ENCODE measurements at places on chromosomes 5 and 9. TPM values are rescaled to one million over a fixed set of nuclear protein-coding genes. Genes with fewer than 3 reads are reported as not detected.

DNA sequence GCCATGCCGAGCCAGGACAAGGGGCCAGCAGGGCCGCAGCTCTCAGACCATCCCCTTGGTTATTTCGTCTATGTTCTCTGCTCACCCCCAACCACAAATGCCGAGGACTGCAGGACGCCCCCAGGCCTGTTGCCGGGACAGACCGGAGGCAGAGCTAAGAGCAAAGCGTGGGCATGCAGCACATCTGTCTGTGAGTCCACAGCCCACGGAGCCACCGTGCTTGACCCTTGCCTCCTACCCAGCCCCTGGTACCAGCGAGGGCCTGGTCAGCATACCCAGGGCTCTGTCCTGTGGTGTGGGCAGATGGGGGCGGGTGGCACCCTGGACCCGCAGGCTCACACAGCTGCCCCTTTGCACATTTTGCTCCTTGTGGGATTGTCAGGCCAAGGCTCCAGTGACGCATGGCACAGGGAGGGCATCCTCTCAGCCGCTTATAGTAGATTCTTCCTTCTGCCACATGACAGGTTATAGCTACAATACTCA is 4.7 kb downstream of the BRD3 start:
- no peaks in the 10 kb centered on the region for H3K27me3 ChIP-seq
- H3K4me3 ChIP-seq, result no peak overlapping the region
- H3K36me3 ChIP-seq, result peaks cover 7% of the 10 kb centered on the region
- no peak for DNase-seq
- H3K27ac ChIP-seq, result no peak overlapping the region

- peaks cover 88% of the 10 kb centered on the region for H3K36me3 ChIP-seq
- DNase-seq, result no peak
- no peaks in the 10 kb centered on the region for H3K27me3 ChIP-seq
- H3K4me3 ChIP-seq, result no peak overlapping the region
- no peak overlapping the region for H3K27ac ChIP-seq
These were observed 212.3 kb downstream of the DOCK8 start for GRCh38 chr9:426976-427375.

DNA sequence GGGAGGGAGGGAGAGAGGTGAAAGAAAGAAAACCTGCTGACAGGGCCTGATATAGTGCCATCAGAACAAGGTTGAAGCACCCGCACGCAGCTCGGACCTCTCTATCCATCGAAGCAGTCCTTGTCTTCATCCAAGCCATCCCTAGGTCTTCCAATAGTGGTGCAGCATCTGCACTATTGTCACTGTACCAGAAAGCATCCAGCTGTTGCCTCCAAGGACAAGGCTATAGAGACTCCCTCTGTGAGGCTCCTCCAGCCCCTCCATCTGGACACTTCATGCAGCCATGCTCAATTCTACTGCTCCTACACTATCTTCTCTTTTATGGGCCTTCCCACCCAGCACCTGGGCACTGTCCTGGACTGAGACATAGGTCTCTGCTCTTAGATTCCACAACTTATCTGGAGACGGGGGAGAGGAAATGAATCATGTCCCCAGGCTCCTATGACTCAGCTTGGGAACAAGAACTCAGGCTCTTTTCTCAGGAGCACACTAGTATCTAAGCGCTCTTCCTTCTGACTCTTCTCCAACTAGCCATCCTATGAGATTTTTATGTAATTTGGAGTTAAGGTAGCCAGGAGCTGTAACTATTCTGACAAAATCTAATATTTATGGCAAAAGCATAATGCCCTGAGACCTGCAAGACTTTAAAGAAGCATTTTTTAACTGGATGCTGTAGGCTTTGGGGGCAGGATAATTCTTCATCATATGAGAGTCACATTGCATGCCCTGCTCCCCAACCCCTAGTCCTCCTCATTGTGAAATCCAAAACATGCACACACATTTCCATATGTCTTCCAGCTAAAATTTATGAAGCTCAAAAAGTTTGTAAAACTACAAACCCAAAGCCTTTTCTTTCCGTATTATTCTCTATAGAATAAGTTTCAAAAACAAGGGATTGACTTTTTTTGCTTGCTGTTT is 446.8 kb downstream of the CCDC171 start:
- no peak overlapping the region for H3K27ac ChIP-seq
- H3K4me1 ChIP-seq, result no peaks in the 10 kb centered on the region
- no peak for DNase-seq
- H3K36me3 ChIP-seq, result no peaks in the 10 kb centered on the region
- no peaks in the 10 kb centered on the region for H3K27me3 ChIP-seq

GRCh38 chr5:141514330-141515133 is 25.7 kb downstream of the PCDHGC5 start:
- peaks cover 26% of the 10 kb centered on the region for H3K4me1 ChIP-seq
- DNase-seq, result no peak
- peak overlapping the region; percentile 27 for H3K27ac ChIP-seq
- H3K27me3 ChIP-seq, result no peaks in the 10 kb centered on the region

Gene SH3RF2
- total RNA-seq, result 0.42 TPM

Gene TERT
- 0.55 TPM for total RNA-seq
